ENCODE measurements at places on chromosomes 12 and 14.

DNA sequence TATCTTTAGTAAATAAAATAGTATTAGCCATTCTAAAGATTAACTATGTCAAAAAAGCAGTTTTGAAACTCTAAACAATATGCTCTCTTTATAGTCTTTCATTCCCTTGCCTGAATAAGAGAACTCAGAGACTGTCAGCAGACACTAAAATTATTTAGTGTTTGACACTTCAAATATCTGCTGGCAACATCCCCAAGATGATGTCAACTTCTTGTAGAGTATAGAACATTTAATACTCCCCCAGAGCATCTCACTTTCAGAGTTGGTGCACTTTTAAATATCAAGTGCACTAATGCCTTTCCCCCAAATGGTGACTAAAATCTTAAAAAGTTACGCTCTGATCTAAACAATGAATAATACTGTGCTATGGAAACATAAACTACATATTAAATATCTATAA is 374.9 kb downstream of the SLC6A15 start:
- no peak for DNase-seq

GRCh38 chr12:101074940-101075680 is 134.9 kb downstream of the SLC5A8 start:
- DNase-seq, result no peak

DNA sequence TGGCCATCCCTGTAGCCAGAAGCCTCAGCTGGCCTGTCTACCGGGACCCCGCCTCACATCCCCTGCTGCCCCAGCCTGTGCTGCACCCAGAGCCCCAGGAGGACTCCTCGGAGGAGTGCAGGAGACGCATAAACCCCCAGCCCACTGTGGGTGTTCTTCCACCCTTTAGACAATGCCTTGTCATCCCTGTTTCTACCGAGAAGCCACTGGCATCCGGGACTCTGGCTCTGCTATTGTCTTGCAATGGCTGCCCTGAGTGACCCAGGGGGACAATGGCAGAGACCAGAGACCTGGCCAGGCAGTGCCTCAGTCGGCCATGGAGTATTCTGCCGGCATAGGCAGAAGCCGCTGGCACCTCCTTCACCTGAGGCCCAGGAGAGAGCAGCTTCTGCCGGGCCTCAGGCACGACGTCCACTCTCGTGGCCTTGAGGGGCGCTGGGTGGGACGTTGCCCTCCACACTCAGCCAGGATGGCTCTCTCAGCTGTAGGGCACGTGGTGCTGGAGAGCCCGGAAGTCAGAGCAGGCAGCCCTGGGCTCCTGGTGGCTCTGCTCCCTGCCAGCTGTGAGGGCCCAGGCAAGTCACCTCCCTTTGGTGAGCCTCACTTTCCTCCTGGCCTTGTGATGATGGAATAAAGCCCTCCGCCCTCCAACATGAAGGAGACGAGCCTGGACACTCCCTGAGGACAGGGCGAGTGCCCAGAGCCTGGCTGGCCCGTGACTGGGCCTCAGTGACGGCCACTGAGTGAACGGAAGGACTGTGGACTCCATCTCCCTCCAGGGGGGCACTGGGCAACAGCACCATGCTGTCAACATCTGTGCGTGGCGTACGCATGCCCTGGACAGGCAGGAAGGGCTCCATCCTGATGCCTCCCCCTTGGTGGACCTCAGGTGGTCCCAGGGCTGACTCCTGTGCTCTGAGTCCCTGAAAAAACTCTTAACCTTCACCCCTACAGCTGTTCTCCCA is 41.0 kb downstream of the TRAFD1 start:
- DNase-seq, result no peak

DNA sequence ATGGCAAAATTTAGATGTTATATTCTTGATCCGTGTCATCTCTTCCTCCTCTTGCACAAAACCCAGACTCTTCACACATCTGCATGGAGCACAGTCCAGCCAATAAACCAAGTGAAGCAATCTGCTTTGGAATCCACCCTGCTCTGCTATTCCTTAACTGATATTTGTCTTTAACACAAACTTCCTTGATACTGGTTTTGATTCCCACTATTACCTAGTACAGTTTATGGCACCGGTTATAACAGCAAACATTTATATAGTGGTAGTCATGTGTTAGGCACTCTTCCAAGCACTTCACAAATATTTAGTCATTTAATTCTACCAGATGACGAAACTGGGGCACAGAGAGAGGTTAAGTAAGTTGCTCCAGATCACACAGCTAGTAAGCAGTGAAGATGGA is 12.5 kb downstream of the STYK1 start:
- no peak for DNase-seq

DNA sequence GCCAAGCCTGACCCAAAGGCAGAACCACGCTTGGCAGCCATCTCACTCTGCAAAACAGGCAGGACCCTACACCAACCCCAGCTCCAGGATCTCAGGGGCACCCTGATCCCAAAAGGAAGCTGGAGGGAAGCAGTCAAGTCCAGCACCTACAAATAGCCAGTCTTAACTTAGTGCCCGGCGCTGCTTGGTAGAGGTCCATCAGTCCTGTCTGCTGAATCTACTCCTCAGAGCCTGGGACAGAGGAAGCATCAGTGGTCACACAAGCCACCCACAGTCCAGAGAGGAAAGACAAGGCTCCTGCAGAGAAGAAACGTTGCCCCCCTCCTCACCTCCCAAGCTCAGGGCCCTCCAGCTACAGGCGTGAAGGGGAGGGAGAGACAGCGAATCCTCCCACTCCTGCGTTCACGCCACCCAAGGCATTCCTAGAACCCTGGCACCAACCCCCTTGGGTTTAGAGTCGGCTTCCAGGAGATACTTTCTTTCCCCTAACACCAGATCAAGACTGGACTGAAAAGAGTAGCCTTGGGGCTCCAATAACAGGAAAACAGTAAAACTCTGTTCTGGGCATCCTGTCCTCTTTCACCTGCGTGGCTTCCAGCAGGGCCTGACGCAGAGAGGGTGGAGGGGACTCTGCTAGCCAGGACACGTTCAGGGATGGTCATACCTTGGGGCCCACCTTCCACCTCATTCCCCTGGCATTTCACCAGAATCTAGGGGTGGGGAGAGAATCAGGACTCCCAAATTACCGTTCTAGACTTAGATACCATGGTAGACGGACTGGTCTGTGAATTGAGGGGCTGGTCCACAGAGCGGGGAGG is 1.2 kb downstream of the PXN start:
- DNase-seq, result no peak

DNA sequence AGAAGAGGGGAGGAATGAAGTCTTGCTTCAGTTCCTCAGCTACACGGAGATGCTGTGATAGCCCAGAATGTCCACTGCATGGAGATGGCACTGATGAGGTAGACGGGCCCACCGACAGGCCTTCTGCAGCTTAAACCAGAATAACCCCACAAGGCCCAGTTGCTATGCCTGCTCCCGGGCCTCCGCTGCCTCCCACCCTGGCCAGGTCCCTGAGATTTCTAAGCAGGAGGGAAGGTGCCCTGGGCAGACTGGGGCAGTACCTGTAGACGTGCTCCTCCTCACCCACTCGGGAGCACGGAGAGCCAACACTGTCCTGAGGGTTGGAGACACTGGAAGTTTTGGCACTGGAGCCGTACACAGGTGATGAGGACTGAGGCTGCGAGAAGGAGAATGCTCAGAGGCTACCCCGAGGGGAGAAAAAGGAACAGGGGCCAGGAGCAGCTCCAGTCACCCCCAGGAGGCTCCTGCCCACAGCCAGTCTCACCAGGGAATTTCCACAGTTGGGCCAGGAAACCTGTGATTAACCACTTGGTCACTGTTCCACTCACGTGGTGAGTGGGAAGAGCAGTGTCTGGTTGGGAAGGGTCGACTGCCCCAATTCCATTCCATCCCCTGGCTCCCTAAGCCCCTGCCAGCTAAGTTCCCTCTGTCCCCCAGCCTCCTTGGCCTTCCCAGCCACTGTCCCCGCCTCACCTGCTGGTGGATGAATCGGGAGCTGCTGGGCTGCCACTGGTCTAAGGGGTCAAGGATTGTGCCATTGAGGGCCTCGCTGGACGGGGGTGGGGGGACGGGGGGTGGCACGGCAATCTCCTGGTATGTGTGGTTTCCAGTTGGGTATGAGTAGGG is 22.8 kb upstream of the RPLP0 start:
- no peak for DNase-seq

GRCh38 chr12:11227373-11227772 is 40.6 kb upstream of the TAS2R42 start:
- no peak for DNase-seq

DNA sequence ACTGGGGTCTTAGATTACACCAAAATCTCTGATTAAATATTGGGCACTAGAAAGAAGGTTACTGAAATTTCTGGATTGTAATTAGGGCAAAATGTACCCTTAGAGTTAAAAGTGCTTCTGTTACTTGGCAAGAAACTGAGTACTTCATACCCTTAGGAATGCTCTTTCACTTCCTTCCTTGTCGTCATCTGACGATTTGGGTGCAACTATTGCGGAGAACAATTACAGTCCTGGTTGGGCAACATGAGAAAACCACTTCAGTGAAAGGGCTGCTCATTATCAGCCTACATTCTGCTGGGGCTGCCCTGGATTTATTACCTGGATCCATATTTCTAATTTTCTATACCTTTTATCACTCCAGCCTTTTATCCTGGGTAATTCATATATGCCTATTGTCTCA is 348.5 kb upstream of the MDGA2 start:
- no peak for DNase-seq

GRCh38 chr12:3492793-3493042 is 1.7 kb downstream of the PRMT8 start:
- DNase-seq, result no peak

DNA sequence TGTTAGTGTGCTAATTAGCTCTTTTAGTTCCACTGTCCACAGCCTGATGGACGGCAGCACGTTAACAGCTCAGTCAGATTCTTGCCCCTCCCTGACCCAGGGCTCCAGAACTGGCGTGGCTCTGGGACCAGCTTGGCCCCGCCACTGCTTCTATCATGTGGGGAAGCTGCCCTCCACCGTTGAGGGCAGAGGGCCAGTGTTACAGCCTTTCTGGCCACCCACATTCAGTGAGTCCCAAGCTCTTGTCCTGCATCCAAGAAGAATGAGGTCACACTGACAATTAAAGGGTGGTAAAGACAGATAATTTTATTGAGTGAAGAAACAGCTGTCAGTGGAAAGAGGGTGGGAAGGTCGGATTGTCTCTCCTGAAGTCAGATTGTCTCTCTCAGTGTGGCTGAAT is 36.9 kb downstream of the BCL2L14 start:
- DNase-seq, result no peak

GRCh38 chr14:64363265-64363846 is 24.8 kb upstream of the MTHFD1 start:
- DNase-seq, result no peak

DNA sequence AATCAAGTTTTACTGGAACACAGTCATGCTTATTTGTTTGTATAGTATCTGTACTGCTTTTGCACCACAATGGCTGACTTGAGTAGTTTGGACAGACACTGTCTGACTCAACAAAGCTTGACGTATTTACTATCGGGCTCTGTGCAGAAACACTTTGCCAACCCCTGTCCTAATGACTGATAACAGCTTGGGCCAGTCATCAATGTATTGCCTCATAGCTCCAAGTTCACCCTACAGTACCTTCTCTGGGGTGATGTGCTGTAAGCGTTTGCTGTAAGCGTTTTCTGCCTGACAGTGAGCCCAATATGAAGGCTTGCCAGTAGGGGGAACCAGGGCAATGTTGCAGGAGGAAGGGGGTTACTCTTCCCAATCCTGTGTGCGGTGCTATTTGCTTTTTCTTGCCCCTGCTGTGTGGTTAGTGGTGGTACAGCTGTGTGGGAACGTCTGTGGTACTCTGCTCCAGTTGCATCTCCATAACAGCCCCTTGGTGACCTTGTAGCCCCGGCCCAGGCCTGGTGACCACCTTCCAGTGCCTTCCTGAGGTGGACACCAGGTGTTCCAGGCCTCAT is 5.4 kb upstream of the CCDC177 start:
- no peak for DNase-seq

GRCh38 chr14:79967001-79967400 is 244.3 kb downstream of the DIO2 start:
- DNase-seq, result no peak

DNA sequence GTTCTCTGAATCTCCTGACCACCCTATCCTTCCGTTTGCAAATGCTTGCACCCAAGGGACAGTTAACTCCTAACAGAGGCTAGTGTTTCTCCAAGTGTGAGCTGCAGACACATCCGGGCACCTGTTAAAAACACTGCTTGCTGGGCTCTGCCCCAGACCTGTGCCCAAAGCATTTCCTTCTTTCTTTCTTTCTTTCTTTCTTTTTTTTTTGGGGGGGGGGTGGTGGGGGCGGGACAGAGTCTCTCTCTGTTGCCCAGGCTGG is 42.5 kb downstream of the SPRING1 start:
- DNase-seq, result no peak

DNA sequence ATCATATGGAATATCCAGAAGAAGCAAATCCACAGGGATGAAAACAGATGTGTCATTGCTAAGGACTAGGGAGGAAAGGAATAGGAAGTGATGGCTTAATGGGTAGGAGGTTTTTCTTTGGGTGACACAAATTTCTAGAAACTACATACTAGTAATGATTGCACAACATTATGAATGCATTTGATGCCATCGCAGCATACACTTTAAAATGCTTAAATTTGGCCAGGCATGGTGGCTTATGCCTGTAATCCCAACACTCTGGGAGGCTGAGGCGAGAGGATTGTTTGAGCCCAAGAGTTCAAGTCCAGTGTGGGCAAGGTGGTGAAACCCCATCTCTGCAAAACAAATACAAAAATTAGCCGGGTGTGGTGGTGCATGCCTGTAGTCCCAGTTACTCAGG is 1370.8 kb downstream of the AACS start:
- no peak for DNase-seq

DNA sequence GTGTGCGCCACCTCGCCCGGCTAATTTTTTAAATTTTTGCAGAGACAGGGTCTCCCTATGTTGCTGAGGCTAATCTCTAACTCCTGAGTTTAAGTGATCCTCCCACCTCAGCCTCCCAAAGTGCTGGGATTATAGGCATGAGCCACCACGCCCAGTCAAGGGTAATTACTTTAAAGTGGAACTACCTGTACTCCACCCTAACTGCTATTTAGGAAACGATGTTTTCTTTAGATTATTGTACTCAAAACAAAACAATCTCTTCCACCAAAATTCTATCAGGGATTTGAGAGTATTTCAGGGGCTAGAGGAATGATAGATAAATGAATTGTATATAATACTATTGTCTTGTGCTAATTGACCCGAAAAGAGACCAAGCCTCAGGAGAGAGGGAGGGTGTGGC is 9.6 kb upstream of the BIN2 start:
- no peak for DNase-seq

DNA sequence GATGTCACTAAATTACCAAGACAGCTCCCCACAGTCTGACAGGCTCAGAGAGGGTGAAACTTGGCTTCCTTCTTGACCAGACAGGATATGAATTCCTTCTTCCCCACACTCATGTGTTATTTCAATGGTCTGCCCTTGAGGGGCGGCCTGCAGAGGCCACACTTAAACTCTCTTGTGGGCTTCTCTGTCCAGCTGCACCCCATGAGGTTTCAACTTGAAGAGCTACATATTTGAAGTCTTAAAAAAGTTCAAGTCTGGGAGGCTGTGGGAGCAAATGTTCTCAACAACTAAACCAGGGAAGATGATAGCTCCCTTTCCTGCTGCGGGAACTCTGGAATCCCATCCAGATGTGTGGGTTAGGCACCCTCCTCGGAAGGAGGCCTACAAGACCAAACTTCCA is 98.3 kb downstream of the TTC7B start:
- DNase-seq, result no peak

Measured in GM20000 (cell line).